ENCODE measurements at places on chromosomes 3 and 15.

DNA sequence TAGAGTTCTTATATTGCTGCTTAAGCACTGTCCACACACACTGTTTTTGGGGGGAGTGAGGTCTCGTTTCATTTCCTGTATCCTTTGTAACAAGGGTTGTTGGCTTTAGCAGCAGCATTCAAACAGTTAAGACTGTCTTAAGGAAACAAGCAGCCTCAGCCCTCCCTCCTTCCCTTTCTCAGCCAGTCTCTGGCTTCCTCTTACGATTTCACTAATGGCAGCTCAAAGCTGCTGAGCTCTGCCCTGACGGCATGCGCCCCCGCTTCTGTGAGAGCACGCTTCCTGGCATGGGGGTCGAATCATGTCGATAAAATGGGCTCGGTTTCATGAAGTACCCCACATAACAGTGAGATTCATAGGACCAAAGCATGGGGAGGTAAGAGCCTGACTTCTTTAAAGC lies 105.0 kb downstream of the KLHL25 start:
- DNase-seq, result no peak

GRCh38 chr3:170941551-170941950 lies 33.1 kb upstream of the EIF5A2 start:
- DNase-seq, result no peak

- DNase-seq, result no peak
These were observed 42.2 kb upstream of the PTX3 start for GRCh38 chr3:157394411-157394810.

DNA sequence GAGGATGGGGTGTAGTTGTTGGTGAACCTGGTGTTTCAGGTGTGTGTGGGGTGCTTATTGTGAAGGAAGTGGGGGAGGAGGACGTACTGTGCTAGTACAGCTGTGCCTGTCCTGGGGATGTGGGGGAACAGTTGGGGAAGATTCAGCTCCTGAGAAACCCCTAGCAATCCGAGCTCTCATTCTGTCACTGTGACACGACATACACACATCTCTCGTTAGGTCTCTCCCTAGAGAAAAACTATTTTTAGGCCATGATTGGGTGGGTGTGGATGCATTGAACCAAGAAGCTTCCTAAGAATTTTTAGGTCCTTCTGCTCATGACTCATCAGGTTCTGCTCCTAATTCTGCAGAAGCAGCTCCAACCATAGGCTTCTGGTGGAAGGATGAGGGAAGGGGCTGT lies 54.3 kb downstream of the SLC30A4 start:
- DNase-seq, result no peak

GRCh38 chr15:67259806-67260205 lies 5.2 kb downstream of the IQCH start:
- no peak for DNase-seq

- peak; percentile 76 for DNase-seq
These were observed 38.8 kb upstream of the CLDN18 start for GRCh38 chr3:137970914-137971831.

Data from NCI-H446 (cell line).